ENCODE measurements at places on chromosomes 6 and 20.
A peak's percentile ranks its signal among the peaks of the same experiment; 100 is the strongest.

GRCh38 chr6:37536491-37537190 is 36.9 kb upstream of the CCDC167 start:
- no peak for DNase-seq

GRCh38 chr6:46491628-46492547 is 639 bp upstream of the RCAN2 start:
- peak; percentile 46 for DNase-seq

DNA sequence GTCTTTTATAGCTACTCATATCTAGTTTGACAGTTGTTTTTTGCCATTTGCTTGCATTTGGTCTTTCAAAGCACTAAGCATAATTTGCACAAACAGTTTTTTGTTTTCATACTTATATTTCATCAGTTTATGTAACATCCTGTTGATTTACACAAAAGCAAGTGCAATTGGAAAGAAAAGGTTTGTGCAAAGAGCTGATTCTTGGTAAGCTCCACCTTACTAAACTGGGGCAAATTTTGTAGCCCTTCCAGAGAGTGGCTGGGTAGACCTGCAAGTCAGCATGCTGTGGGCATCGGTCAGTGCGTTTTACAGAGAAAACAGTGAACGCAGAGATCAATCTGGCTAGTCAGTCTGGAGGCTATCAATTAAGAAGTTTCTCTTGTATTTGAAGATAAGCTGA is 34.5 kb downstream of the TXLNB start:
- no peak for DNase-seq

DNA sequence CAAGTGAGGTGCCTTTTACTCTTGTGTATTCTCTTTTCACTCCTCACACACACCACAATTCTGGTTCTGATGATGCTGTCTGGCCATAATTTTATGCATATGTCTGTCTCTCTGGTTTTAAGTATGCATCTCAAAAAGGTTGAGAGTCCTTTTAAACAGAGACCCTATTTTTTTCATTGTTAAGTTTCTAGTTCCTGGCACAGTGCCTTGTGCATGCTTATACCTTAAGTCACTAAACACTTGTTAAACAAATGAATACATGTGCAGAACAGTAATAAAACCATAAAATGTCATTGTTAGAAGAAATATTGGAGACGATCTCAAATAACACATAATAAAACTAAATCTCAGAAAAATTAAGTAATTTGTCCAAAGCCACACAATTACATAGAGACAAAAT is 7.9 kb downstream of the ROS1 start:
- DNase-seq: no peak

GRCh38 chr6:150541576-150541975 is 58.1 kb upstream of the PLEKHG1 start:
- no peak for DNase-seq

DNA sequence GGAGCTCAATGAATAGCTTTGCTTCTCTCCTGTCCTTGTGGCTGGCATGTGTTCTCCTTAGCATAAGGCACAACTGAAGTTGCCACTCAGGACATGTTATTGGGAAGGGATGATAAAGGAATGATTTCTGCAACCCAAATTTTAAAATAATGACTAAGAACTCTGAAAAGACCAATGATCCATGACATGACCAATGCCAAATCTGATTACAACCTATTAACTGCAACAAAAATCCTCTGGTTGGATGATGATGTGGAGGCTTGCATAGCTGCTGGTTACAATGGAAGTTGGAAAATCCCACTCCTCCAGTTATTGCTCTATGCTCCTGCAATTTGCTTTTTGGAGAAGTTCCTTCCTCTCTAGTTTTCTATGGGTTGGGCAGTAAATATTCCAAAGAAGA is 63.4 kb upstream of the FBXL4 start:
- DNase-seq: no peak

- DNase-seq: no peak
Measured at GRCh38 chr20:35341366-35342028, 49.3 kb upstream of the FAM83C start.

GRCh38 chr6:98833057-98833306 is 1.4 kb upstream of the POU3F2 start:
- DNase-seq: peak; percentile 65

- no peak for DNase-seq
Measured at GRCh38 chr6:145756170-145756662, 20.9 kb upstream of the EPM2A start.

- no peak for DNase-seq
Measured at GRCh38 chr6:2433711-2434110, 188.3 kb upstream of the GMDS start.

DNA sequence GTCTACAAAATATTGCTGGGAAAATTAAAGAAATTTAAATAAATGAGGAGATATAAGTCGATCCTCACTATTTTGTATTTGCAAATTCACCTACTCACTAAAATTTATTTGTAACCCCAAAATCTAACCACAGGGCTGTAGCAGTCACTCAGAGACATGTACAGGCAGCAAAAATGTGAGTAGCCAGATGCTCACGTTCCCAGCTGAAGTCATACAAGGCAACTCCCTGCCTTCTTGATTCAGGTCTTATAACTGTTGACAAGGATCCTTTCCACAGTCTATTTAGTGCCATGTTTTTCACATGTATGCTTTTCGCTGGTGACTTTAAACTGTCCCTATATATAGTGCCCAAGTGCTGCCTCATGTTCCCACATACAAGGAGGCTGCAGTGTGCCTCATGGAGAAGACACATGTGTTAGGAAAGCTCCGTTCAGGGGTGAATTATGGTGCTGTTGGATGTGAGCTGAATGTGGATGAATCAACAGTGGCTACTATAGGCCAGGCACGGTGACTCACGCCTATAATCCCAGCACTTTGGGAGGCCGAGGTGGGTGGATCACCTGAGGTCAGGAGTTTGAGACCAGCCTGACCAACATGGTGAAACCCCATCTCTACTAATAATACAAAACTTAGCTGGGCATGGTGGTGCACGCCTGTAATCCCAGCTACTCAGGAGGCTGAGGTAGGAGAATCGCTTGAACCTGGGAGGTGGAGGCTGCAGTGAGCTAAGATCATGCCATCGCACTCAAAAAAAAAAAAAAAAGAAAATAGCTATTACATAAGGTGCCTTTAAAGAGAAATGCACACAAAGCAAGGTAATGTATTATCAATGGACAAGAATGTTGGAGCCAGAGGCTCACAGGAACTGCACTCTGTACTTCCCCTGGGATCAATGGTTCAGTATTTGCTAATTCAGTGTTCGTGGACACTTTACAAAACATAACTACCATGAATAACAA is 55.3 kb downstream of the STK35 start:
- DNase-seq: no peak

GRCh38 chr20:32742322-32743236 is 688 bp downstream of the COMMD7 start:
- DNase-seq: no peak

DNA sequence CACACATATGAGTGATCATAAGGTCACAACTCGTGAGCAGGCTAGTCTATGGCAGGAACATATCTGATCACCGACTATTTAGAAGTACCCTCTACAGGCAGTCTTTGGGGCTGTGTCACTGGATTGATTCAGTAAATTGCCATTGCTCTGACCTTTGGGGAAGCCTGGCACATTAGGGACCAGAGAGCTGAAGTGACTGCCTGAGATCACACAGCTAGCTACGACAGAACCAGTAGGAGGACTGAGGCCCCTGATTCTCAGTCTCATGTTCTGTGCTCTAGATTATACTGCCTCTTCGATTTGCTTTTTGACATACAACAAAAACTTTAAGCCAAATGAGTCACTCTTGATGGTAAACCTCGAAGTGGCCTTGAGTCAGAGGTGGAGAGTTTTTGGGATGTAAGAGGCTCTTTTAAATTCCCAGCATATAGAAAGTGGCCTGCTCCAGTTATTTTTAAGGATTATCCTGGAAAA is 247.5 kb upstream of the SUPT3H start:
- DNase-seq: no peak

DNA sequence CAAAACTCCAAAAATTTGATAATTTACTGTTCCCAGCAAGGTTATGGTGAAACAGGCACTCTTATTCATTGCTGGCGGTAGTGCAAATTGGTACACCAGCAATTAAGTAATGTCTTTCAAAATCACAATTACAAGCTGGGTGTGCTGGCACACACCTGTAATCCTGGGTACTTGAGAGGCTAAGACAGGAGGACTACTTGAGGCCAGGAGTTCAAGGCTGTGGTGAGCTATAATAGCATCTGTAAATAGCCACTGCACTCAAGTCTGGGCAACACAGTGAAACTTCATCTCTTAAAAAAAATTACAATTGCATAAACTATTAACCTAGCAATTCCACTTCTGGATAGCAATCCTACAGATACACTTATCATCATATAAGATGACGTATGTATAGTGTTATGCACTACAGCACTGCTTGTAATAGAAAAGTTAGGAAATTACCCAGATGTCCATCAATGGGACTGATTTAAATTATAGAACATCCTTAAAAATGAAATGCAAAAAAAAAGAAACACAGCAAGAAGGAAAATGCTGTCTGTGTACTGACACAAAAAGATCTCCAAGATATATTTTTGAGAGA is 31.4 kb downstream of the NCOA6 start:
- no peak for DNase-seq

DNA sequence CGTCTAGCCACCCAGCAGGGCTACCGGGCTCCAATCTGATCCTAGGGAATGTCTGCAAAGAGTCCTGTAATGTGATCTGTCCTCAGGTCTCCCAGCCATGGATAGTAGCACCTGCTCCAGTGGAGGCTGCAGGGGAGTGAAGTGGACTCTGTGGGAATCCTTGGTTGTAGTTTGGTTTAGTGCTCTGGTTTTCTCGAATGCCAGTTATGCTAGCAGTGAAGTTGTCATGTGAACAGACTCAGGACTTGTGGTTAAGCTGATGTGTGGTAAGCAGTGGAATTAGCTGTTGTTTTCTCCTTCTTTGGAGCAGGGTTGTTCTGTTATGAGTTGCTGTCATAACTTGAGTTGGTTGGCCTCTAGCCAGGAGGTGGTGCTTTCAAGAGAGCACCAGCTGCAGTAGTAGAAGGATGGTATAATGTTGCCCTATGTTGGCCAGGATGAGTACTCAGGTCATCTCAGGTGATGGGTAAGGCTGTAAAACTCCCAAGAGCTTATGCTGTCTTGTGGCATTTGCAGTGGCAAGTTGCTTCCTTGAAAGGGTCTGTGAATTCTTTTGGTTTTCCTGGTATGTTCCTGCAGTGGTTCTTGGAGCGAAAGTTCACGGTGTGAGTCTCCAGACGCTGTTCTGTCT is 390.2 kb downstream of the UTRN start:
- DNase-seq: no peak

GRCh38 chr6:160871320-160871719 is 120.2 kb upstream of the MAP3K4 start:
- no peak for DNase-seq

DNA sequence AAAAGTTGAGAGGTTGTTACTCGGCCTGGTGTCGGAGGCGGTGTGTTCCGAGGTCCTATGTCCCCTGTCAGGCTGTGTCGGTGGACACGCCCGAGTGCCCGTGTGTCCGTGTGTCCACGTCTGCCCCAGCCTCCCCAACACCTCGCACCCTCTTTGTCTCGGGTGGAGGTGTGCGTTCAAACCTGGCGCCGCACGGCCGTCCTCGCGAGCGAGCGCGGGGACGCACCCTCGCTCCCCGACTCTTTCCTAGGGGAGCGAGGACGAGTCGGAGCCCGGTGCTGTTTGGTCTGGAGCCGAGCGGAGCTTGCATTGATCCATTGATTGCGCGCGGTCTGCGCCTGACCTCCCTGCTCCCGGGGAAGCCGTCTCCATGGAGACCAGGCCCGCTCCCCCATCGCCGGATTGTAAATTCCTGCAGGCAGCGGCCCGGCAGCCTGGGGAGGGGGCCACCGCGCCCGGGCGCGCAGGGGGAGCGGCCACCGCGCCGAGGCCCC is 411 bp upstream of the SCUBE3 start:
- DNase-seq: peak; percentile 36

DNA sequence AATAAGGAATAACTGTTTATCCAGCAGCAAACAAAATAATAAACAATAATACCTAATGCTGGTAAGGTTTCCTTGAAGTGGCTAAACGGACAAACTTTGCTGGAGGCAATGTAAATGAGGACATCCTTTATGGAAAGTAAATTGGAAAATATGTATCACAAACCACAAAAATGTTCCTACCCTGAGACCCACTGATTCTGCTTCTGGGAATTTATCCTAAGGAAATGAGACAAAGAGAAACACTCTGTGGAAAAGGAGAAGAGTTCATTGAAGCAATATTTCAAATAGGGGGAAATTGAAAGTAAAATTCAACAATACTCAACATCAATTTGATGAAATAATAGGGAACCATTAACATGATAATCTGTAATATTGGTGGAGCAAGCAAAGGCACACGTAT is 37.9 kb downstream of the MAFB start:
- DNase-seq: no peak

- DNase-seq: no peak
Measured at GRCh38 chr6:34295721-34296120, 46.9 kb upstream of the SMIM29 start.

DNA sequence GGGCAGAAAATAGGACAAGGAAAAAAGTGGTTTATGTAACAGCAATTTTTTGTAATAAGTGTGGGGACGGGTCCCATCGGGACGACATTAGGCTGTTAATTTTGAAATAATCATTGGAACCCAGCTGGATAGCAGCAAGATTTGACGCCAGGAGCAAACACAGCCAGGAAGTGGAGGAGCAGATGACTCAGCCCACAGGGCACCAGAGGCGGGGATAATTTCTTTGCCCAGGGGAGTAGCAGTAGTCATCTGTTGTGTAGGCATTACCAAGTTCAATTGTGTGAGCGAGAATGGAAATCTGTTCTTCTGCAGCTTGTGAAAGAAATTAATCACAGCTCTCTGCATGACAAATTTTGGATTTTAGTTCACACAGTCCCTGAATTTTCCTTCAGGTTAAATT is 22.6 kb upstream of the RIN2 start:
- DNase-seq: no peak

- DNase-seq: no peak
Measured at GRCh38 chr6:129134535-129134934, 251.6 kb downstream of the LAMA2 start.

GRCh38 chr6:116258520-116258919 is 4.6 kb upstream of the TSPYL4 start:
- DNase-seq: no peak

- DNase-seq: no peak
Measured at GRCh38 chr6:110813338-110814101, 1.7 kb downstream of the CDK19 start.

DNA sequence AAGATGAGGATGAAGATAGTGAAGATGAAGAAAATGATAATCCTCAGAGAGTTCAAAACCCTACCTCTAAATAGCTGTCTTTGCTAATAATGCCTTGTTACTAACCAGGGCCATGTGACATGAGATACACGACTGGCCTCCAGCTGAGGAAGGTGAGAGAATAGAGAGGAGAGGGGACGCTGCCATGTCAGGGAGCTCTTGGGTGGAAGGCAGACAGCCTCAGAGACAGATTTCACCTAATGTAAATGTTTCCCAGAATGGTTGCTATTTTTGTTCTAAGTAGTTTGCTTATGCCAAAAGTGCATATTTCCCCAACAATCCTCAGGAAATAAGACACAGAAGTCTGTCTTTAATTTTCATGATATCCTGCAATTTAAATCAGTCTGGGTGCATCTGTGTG is 138.4 kb downstream of the ELOVL4 start:
- peak; percentile 66 for DNase-seq

- no peak for DNase-seq
Measured at GRCh38 chr20:21288587-21289370, 14.4 kb upstream of the XRN2 start.

GRCh38 chr6:162200945-162201690 is 526.4 kb downstream of the PRKN start:
- DNase-seq: no peak

- no peak for DNase-seq
Measured at GRCh38 chr6:40584741-40585140, 2.4 kb downstream of the LRFN2 start.

- DNase-seq: no peak
Measured at GRCh38 chr6:118683881-118684872, 32.8 kb upstream of the CEP85L start.

Data from NCI-H748 treated with DMSO at 0.1 percent for 48 hours (cell line).